Activated naive CD4-positive, alpha-beta T cell (primary cell): ENCODE measurements at places on chromosomes 2 and 18.

GRCh38 chr18:13577091-13577697 is 149.2 kb downstream of the FAM210A start:
- no peak for DNase-seq

DNA sequence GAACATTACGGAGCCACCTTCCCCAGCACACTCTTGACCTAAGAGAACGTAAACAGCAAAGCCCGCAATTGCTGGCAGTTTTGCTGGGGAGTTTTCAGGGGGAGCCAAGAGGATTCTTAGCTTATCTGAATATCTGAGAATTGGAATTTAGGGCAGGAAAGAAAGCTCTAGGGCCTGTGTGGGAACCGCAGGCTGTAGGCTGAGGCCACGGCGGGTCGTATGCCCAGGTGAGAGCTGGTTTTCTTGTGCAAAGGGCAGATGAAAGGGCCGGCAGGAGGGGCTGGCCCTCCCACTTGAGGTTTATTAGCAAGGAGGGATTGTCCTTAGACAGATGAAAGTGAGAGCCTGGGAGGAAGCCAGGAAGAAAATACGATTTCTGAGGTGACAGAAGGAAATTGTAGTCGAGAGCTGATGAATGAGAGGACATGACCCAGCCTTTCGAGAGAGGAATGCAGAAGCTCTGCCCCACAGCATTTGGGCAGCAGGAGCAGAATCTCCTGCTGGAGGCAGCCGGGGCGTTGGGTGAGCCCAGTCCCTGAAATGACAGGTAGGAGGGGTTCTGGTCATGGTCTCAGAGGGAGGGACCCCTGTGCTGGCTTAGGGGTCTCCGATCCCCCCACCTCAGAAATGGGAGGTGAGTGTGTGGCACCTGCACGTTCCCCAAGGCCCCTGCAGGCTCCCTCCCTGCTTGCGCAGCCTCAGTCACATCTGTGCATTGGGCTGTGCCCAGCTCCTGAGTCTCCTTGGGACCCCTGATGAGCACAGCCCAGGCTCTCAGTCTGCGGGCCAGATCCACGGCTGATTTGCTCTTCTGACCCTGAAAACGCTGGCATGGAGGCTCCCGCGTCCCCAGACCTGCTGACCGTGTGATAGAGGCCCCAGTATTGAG is 61.1 kb downstream of the CABLES1 start:
- DNase-seq, result no peak

DNA sequence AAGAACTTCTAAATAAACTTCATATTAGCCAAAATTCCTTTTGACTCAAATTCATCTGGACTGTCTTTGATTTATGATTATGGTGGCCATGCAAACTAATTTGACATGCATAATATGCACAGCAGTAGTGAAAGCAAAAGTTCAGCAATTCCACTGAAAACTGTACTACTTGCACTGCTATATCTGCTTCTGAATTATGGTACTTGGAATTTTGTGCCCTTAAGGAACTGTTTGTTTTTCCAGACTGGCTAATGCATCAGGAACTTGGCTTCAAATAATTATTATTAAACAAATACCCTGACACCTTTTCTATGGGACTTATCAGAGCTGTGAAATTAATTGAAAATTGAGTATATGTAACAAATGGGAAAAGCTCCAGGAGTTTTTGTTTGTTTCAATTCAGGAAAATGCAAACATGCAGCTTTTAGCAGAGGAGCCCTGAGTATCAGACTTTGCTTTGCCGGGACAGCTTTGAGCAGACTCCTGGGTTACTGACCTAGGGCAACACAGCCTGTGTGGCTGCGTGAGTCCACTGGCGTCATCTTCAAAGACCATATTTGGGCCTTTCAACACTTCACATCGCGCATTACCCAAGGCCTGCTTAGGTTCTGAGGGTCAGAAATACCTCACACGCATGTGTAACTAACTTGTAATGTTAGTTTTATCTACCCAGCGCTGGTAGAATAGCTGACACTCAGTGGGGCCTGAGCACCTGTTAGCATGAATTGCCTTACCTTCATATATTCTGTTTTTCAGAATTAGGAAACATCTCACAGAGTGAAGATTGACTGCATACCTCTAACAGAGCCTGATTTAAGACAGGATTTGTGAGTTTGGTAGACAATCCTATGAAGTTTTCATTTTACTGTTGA is 35.4 kb downstream of the CFAP221 start:
- no peak for DNase-seq

DNA sequence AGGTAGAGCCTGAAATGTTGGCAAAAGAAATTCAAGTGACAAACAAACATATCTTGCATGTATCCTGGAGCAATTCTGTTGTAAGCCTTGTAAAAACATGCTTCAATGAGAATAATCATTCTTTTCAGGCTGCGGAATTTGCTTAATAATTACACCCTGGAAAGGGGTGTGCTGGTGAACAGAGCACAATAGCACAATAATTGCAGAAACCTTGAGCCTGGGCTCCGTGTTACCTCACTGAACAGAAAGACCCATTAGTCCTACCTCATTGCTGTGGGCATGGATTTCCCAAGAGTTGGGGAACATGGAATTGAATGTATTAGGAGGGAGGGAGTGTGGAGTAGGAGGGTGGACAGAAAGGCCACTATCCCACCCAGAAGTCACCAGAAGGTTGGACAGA is 168.0 kb upstream of the ALKAL2 start:
- no peak for DNase-seq

GRCh38 chr2:28662468-28663181 is 89.0 kb upstream of the PPP1CB start:
- DNase-seq, result no peak

- no peak for DNase-seq
Observed at GRCh38 chr2:71974846-71975245, 172.8 kb downstream of the CYP26B1 start.

- DNase-seq, result no peak
Observed at GRCh38 chr2:113283704-113284284, 5.1 kb upstream of the PAX8 start.

DNA sequence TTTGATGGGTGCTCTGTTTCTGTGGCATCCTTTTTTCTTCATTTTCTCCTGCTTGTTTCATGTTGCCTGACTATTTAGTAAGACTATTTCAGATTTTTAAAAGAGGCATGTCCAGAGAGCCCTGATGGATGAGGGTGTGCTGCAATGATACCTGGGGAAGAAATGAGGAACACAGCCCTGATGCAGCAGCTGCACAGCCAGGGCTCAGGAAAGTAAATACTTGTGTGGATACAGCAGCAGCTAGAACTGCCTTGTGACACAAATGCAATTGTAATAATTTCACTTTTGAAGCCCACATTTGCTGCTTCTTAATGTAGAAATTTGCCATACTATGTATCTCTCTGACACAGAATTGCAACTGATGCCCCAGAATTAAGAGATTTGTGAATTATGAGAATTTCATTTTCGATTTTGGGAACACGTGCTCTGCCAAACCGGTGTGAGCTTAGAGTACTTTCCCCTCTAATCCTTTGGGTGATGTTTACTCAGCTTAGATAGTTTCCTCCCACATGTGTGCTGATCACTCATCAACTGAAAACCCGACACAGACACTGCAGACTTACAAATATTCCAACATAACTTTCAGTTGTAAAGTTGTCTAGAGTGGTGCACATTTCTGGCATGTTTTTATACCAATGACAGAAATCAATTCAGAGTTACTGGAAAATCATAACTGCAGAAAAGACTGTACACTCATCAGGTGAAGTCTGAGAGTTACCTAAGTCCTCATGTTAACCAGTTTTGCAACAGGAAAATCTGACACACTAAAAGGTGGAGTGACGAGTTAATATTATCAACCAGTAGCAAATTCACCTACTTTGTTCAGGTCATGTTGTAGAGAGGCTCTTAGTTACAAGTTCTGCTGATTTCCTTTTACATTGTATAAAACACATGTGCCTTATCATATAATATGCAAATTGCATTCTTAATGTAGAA is 383.4 kb downstream of the CBLN2 start:
- no peak for DNase-seq

- no peak for DNase-seq
Observed at GRCh38 chr2:3148716-3149115, 228.9 kb downstream of the EIPR1 start.

- DNase-seq, result no peak
Observed at GRCh38 chr2:190221429-190221828, 98.2 kb downstream of the HIBCH start.

- DNase-seq, result no peak
Observed at GRCh38 chr2:85130407-85130806, 2.8 kb upstream of the TCF7L1 start.

DNA sequence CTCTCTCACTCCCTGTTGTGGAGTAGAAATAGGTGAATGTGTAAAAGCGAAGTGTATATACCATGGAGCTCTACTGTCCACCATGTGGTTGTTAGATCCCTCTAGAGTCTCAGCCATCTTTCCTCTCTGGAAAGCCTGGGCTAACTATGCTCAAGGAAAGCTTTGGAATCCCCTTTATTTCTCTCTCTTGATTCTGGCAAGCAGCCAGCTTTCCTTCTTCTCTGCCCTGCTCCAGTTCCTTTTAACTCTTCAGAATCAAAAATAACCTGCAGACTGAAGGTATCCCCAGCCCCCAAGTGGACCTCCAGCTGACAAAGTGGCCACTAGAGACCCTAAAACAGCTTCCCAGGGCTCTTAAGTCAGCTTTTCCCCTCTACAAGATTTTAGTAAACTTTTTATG is 381.9 kb downstream of the PLCL1 start:
- DNase-seq, result no peak

DNA sequence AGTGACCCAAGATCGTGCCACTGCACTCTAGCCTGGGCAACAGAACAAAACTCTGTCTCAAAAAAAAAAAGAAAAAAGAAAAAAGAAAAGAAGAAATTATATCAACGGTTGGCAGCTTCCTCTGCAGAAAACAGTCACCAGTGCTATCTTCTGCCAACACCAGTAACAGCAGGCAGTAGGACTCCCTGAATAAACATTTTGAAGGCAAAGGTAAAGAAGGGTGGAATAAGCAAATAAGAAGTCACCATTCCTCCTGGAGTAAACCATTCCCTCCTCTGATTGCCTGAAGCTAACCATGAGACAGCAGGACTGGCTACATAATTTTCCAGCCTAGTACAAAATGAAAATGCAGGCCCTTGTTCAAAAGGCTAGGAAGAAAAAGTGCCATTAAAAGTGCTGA is 9.0 kb upstream of the RNF103 start:
- no peak for DNase-seq

DNA sequence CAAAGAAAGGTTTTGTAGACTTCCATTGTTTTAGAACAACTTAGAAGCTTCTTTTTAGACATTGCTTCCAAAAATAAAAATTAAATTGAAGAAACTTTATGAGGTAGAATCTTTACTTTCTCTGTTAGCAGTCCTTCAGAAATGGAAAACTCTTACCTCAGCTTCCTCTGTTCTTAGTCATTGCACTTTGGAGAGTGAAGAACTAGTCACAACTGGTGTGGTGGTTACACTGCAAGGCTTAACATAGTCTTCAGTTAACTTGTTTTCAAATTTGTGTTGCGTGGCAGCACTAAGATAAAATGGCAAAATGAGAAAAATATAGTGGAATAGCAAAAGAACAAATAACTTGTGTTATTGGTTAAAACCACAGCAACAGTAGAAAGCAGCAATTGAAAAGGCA is 332.6 kb downstream of the KIAA1328 start:
- DNase-seq, result no peak

DNA sequence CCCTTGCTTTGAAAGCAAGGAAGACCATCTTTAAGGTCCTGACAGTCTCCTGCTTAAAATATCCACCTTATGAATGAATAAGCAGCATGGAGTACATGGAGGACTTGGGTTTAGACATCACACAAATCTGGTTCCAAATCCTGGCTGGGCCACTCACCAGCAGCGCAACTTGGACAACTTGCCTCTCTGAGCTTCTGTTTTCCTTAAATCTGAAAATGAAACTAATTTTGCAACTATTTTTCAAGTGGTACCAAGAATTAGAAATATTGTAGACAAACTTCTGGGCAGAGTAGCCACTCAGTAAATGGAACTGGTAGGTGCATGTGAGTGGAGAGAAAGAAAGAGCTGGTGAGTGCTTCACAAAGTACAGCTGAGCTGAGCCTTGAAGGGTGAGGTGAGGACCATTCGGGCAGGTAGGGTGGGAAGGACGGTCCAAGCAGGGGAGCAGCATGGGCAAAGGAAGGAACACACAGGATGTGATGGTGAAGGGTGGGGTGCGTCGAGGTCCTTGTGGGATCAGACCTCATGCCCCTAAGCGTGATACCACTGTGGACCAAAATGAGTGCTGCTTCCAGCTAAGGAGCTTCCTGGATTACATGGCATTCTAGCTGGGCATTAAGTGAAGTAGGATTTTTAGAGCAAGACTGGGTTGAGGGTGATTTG is 14.4 kb upstream of the TET3 start:
- no peak for DNase-seq

GRCh38 chr2:96140941-96141623 is 2.8 kb upstream of the ASTL start:
- no peak for DNase-seq

GRCh38 chr2:42048299-42049220 is 739 bp downstream of the PKDCC start:
- no peak for DNase-seq

GRCh38 chr2:210997373-210997772 is 441.0 kb downstream of the CPS1 start:
- DNase-seq, result no peak
